ENCODE measurements at places on chromosomes 5 and 9.

DNA sequence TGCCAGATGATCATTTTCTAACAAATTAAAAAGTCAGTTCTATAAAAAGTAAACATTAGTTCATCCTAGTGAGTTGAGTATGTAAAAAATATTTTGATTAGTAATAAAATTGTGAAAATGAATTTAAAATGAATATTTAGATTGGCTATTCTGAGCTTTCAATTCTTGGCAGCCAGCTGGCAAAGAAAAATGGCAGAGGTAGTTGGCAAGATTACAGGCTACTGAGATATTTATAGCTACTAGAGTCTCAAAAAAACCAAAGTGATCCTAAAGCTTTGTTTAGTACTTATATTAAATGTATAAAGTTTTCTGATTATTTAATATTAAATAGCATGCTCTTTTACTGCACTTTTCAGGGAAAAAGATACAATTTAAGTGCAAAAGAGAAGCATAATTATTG lies 25.0 kb downstream of the SGTB start:
- no peak for DNase-seq

DNA sequence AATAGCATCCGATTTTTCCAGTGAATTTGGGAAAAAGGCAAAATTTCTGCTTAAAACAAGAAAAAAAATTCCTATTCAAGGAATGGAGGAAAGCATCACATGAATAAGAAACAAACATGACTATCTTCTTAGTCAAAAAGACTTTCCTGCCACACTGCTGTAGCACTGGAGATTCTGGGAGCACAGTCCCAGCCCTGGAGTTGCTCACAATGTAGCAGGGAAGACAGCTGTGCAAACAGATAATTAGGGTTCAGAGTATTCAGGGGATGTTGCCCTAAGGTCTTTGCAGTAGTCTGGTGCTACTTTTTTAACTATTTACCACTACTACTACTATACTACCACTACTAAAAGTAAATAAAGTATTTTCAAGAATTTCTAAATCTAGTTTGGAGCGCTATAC lies 86.5 kb downstream of the BNC2 start:
- DNase-seq = no peak

DNA sequence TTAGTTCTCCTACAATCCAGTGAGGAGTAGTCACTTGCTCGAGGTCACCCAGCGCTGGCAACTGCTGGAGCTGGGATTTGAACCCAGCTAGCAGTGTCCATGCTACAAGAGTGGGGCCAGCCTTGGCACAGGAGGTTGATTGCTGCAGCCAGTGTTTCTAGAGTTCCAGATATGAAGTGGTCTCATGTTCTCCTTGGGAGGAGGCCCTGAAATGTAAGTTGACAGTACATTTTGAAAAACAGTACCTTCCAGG lies 802 bp downstream of the CCDC107 start:
- no peak for DNase-seq

GRCh38 chr5:93599001-93599379 lies 16.0 kb downstream of the NR2F1 start:
- no peak for DNase-seq

- DNase-seq = no peak
Observed at GRCh38 chr9:121021301-121021700, 28.8 kb downstream of the C5 start.

DNA sequence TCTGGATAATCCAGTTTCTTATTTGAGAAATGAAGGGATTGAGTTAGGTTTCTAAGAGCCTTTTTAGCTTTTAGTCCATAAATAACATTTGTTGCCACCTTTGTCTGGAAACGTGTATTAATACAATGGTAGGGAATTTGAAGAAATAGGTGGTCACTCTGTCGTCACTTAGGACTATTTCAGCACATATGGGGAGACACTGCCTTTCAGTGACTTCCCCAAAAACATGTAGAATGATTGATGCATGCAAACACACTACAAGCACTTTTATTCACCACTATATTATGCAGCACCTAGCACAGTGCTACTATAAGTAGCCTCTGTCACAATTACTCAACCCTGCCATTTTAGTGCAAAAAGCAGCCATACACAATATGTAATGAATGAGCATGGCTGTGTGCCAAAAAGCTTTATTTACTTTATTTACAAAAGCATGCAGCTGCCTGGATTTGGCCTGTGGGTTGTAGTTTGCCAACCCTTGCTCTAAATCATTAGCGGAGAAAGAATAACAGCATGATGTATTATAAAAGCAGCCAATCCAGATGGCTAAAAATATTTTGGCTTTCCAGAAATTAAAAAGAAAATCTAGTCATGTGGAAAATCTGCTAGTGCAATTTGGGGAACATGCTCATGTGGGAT lies 154.2 kb upstream of the HMHB1 start:
- no peak for DNase-seq

DNA sequence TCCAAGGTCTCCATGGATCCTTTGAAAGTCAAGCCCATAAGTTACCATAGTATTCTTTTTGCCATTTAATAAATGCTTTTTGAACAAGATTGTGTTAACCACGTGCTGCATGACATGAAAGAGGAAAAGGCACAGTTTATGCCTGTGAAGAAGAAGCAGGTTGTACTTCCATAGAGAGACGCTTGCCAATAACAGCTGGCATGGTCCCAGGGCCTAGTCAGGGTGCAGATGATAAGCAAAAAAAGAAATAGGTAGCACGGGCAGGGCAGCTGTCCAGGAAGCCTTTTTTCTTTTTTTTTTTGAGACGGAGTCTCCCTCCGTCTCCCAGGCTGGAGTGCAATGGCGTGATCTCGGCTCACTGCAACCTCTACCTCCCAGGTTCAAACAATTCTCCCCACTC lies 71.8 kb upstream of the CLINT1 start:
- DNase-seq = no peak

- DNase-seq = no peak
Observed at GRCh38 chr5:16674750-16675149, 58.0 kb upstream of the RETREG1 start.
